Effector memory CD4-positive, alpha-beta T cell (primary cell): ENCODE measurements at places on chromosomes 5 and 9.

- DNase-seq: no peak
Measured at GRCh38 chr5:167912941-167913665, 378.3 kb upstream of the WWC1 start.

DNA sequence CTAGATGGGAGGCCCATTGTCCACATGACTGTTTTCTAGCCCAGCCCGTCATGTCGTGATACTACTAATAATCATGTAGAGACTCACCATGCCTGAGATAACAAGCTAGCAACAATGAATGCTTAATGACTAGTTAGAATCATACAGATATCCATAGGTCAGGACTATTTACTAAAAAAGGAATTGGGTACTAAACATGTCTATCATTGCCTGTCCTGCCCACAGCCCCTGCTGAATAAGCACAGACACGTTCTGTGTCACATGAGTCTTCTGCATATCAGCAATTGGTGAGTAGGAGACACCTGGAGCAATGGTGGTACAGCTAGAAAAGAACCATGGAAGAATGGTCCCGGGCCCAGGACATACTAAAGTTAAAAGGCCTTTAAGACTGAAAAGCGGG lies 18.0 kb downstream of the FRRS1L start:
- no peak for DNase-seq

DNA sequence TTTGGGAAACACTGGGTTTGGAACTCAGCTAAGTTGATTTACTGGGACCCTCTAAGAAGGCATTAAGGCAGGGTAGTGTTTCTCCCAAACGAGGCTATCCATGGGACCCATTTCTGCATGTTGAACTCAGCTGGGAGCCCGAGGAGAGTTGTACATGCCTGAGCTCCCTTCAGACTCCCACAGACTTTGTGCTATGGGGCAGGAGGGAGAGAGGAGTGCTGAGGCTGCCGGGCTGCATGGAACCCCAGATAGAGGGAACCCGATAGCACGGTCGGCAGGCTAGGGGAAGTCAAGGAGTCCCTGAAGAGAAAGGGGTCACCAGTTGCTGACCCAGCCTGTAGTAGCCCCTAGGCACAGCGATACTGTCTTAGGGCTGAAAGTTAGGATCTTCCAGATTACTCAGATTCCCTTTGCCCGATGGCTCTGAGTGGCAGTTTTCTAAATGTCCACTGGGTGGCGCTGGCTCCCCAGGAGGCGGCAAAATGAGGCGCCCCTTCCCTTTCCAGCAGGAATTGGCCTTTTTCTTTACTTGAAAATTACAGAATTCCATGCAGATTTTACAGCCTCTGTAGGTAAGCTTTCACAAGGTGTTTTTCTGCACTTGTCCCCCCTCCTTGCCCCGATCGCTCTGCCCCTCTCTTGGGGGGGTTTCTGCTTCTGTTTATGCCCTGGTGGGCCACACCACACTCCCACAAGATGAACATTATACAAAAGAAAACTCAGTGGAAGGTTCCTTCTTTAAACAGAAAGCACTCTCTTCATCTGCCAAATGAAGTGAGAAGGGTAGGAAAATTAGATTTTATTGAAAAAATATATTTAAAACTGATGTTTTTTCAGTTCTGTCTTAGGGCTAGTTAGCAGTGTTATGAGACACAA lies 17.8 kb downstream of the NANS start:
- peak; percentile 41 for DNase-seq

DNA sequence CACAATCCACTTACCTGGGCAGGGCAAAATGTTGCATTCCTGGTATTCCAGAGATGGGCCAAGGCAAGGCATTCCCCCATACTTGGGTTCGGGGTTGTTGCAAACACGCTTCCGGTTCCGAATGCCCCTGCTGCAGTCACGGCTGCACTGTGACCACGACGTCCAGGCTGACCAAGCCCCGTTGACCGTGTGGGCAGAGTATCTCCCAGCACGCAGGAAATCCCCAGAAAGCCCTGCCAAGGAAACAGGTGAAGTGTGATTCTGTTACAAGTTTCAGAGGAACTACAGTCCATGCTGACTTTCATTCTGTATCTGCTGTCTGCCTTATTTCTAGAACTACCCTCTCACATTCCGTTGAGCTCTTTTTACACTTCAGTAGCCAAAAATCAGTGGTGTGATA lies 483.0 kb downstream of the SEMA5A start:
- no peak for DNase-seq

DNA sequence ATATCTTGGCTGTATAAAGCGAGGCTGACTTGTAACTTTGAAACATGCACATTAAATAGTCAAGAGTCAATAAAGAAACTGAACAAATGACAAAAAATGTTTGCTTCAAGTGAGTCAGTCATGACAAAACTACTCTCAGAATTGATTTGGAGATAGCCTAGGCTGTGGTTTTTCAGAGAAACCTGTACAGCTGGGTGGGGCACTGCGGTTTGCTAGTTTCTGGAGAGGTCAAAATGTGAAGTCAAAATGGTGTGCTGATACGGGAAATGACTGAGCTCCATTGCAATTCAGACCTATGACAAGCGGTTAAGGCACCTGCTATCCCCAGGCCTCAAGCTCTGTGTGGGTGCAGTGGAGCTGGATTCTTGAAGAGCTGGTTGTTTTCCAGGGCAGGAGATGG lies 10.3 kb upstream of the CD180 start:
- peak; percentile 76 for DNase-seq

GRCh38 chr9:88716596-88717290 lies 181.8 kb downstream of the NXNL2 start:
- DNase-seq: no peak

DNA sequence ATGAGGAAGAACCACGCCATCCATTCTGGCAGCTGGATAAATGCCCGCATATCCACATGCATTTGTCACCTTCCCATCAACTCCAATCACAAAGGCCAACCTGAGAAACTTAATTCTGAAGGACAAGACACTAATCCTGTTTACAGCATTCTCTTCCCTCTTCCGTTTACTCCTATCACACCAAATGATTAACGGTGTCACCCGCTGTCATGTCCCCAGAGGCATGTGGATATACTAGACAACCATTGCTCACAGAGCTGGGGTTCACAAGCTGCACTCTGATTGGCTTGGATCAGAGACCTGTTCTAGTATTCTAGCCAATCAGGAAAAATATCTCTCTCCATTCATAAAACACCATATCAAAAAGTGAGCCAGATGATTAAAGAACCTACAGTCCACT lies 3.6 kb downstream of the MACROH2A1 start:
- no peak for DNase-seq

GRCh38 chr5:77065256-77065655 lies 21.8 kb downstream of the ZBED3 start:
- DNase-seq: no peak

DNA sequence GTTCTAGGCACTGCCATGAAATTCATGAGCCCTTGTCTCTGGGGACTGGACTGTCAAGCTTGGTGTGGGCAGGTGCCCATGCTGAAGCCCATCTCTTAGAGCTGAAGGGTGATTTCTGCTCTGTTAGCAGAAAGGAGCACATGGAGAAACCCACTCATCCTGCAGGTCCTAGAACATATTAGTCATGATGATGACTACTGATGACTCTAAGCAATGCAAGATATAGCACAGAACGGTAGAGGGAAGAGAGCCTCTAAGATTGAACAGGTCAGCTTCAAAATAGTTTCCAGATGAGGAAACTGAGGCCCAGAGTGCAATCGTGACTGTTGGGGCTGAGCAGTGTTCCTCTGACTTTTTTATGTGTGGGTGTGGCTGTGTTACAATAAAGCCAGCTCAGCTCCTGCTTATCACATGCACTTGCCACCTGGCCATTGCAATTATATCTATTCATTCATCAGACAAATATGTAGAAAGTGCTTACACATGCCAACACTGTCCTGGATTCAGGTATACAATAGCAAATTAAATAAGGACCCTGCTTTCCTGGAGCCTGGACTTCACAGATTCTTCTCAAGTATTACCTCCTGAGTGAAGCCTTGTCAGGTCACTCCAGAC lies 140.2 kb upstream of the BRINP1 start:
- DNase-seq: no peak

DNA sequence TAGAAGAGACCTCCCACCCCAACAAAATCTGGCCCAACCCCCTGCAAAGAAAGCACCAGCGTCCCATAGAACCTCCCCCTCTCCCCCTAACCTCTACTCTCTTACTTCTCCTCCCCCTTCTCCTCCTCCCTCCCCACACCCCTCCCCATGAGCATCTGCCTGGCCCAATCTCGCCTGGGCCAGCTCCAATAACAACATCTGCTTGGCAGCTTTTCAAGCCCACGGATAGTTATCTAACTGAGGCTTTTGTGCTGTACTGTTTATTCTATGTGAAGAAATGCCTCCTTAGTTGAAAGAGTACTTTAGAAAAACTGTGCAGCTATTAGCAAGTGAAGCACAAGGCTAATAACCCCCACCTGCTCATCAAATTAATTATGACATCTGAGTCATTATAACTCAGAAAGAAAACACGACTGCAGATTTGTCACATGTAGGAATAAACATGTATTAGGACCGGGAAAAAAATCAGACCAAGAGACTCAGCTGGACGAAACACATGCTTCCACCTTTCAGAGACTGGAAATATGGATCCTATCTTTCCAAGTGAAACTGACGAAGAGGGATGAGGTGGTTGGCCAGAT lies 42.8 kb downstream of the NFIB start:
- no peak for DNase-seq

DNA sequence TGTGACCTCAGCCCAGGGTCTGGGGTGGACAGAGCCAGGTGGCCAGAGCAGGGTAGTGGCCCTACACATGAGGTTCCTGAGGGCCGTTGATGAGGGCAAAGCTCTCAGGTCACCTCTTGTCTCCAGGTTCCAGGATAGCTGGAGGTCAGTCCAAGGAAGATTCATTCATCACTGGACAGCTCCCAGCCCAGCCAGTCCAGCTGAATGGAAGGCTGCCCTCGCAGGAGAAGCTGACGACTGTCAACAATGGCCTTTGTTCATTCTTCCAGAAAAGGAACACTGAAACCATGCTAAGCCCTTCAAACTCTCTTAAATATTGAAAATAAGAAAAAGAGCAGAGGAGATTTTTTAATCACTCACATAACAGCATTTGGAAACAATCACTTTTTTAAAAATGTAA lies 169.7 kb upstream of the TBCA start:
- no peak for DNase-seq

GRCh38 chr9:92377876-92378275 lies 26.5 kb downstream of the OGN start:
- DNase-seq: no peak

DNA sequence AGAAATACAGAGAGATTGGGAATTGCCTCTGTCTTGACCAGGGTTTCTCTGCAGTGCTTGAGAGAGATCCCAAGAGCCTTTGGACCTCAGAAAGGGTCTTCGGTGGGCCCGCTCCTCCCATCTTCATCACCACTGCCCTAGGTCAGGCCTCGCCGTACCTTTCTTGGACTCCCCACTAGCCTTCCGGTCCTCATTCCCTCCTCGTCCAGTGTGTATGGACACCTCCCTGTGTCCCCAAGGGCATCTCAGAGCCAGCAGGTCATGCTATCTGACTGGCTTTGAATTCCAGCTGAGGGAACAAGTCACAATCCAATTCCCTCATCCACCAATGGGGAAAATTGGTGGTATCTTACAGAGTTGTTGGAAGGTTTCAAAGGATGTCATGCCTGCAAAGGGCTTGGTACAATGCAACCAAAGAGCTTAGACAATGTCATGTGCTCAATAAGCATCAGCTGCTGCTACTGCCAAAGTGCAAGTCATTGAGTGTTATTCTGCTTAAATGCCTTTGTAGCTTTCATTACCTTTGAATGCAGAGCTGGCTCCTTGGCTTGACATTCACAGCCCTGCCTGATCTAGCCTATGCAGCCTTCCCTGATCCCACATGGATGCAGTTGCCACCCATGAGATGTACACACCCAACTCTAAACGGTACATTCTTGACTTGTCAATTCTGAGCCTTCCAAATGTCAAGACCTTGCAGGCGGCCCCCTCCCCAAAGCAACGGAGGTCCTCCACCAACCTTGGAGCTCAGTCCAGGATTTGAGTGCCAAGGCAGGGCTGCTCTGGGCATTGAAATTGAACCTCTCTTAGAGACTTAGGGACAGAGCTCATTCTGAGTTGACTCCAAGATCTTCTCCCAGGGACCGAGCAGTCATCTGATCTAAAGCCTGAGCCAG lies 58.0 kb downstream of the HRH2 start:
- no peak for DNase-seq

DNA sequence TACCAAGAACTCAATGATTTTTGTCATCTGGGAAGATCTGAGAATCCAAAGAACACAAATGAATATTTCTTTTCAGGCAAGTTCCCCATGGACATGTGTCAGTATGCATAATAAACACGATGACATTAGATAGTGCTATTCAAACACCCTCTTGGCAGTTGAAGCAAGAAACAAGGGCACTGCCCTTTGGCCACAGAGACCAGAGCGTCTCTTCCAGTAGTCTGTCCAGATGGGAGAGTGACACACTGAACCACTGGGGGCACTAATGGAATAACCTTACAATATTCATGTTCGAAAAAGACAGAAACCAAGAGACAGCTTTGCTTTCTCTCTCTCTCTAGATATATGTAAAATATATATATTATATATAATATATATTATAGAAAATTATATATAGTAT lies 301.9 kb downstream of the CTNND2 start:
- no peak for DNase-seq

GRCh38 chr5:172806897-172807672 lies 27.0 kb upstream of the ERGIC1 start:
- DNase-seq: peak; percentile 79

- no peak for DNase-seq
Measured at GRCh38 chr5:153952893-153953292, 85.8 kb downstream of the FAM114A2 start.

DNA sequence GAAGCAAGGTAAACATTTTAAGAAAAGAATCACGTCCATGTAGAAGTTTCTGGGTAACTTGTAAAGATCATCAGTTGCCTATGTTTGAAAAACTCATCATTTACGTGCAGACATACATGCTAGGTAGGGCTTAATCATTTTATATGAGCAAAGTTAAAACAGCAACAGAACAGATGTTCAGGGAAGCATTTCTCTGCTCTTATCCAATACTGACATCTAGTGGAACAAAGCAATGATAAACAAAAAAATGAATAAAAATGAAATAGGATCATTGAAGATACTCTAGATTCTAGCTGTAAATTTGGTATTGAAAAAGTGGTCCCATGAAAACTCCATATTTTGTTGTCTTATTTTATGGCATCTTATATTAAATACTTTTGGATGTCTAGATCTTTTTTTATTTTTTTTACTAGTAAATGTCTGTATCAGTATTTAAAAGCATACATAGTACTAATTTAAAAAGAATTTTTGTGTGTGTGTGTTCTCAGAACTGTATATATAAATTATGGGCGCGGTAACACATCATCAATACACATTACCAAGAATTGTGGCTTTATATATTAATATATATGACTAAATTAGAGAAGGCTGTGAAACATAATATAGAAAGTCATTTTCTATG lies 1050.2 kb downstream of the CDH12 start:
- DNase-seq: no peak
